ENCODE measurements at places on chromosomes 1 and 21. TPM values are rescaled to one million over a fixed set of nuclear protein-coding genes. Genes with fewer than 3 reads are reported as not detected.

Gene C1orf56
- total RNA-seq = 4.4 TPM

GRCh38 chr1:29667951-29668350 is 431.6 kb downstream of the PTPRU start:
- H3K4me3 ChIP-seq = no peak overlapping the region
- H3K36me3 ChIP-seq = no peaks in the 10 kb centered on the region
- H3K27ac ChIP-seq = no peak overlapping the region
- H3K4me1 ChIP-seq = no peaks in the 10 kb centered on the region
- DNase-seq = no peak

- DNase-seq = no peak
- peaks cover 26% of the 10 kb centered on the region for H3K27me3 ChIP-seq
- H3K36me3 ChIP-seq = no peaks in the 10 kb centered on the region
- no peak overlapping the region for H3K27ac ChIP-seq
- no peaks in the 10 kb centered on the region for H3K4me1 ChIP-seq
- H3K4me3 ChIP-seq = no peak overlapping the region
Measured at GRCh38 chr1:55618199-55618598, 403.0 kb upstream of the USP24 start.

Gene SPATA21
- not detected for total RNA-seq

- no peak overlapping the region for H3K27ac ChIP-seq
- H3K36me3 ChIP-seq = no peaks in the 10 kb centered on the region
- DNase-seq = no peak
Measured at GRCh38 chr21:38439957-38440356, 58.3 kb downstream of the ERG start.

Gene UTS2
- total RNA-seq = not detected

GRCh38 chr1:184597650-184598357 is 156.9 kb downstream of the EDEM3 start:
- H3K4me3 ChIP-seq = no peak overlapping the region
- H3K36me3 ChIP-seq = no peaks in the 10 kb centered on the region
- H3K27me3 ChIP-seq = no peaks in the 10 kb centered on the region
- no peak overlapping the region for H3K27ac ChIP-seq

DNA sequence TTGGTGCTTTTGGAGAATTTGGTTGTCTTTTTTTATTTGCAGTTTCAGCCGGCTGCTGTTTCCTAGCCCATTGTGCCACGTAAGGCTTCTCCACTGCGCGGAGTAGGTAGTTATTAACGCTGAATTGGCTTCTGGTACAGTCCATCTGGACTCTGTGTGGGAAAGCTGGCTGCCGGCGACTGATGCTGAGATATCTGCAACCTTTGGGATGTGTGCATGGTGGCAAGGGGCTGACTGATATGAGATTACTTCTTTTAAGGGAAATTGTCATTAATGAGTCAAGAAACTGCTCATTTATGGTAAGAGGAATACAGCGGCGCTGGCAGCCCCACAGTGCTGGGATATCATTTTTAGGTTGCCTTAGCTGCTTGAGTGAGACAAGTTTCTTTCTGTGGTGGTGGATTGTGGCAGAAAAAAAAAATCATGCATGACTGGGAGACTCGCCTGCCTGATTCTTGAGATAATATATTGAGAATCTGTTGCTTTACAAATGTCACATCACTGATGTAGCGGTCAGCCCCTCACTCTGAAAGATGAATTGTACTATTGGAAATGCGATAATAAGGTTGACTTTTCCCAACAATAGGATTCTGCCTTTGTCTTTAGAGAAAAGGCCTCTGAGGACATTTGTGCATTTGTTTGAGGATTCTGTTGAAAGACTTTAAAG is 2.5 kb upstream of the ELAVL4 start:
- H3K27ac ChIP-seq = peak overlapping the region; percentile 21
- DNase-seq = no peak
- H3K4me3 ChIP-seq = no peak overlapping the region

Gene TIE1
- total RNA-seq = not detected

- no peak overlapping the region for H3K4me3 ChIP-seq
- H3K4me1 ChIP-seq = peaks cover 18% of the 10 kb centered on the region
- peaks cover 15% of the 10 kb centered on the region for H3K36me3 ChIP-seq
- DNase-seq = no peak
Measured at GRCh38 chr1:185732951-185733350, 1.2 kb upstream of the HMCN1 start.

- no peak for DNase-seq
- no peak overlapping the region for H3K27ac ChIP-seq
- no peak overlapping the region for H3K4me3 ChIP-seq
- H3K27me3 ChIP-seq = peaks cover 8% of the 10 kb centered on the region
Measured at GRCh38 chr1:47576758-47577115, 138.9 kb downstream of the FOXD2 start.

GRCh38 chr1:37306461-37306860 is 167.9 kb upstream of the ZC3H12A start:
- peaks cover 35% of the 10 kb centered on the region for H3K27me3 ChIP-seq
- no peaks in the 10 kb centered on the region for H3K4me1 ChIP-seq
- H3K27ac ChIP-seq = no peak overlapping the region

Gene MYCL
- total RNA-seq = not detected

Gene CSMD2
- not detected for total RNA-seq

Gene MTARC1
- total RNA-seq = not detected

GRCh38 chr1:55380355-55380970 is 165.3 kb upstream of the USP24 start:
- H3K27me3 ChIP-seq = peaks cover 3% of the 10 kb centered on the region
- DNase-seq = no peak
- no peak overlapping the region for H3K4me3 ChIP-seq
- H3K4me1 ChIP-seq = peaks cover 7% of the 10 kb centered on the region
- H3K27ac ChIP-seq = no peak overlapping the region
- no peaks in the 10 kb centered on the region for H3K36me3 ChIP-seq

GRCh38 chr1:24855474-24855873 is 74.6 kb downstream of the RUNX3 start:
- no peaks in the 10 kb centered on the region for H3K36me3 ChIP-seq
- DNase-seq = no peak
- no peak overlapping the region for H3K4me3 ChIP-seq
- no peaks in the 10 kb centered on the region for H3K4me1 ChIP-seq
- no peaks in the 10 kb centered on the region for H3K27me3 ChIP-seq

Gene PDZK1IP1
- not detected for total RNA-seq

DNA sequence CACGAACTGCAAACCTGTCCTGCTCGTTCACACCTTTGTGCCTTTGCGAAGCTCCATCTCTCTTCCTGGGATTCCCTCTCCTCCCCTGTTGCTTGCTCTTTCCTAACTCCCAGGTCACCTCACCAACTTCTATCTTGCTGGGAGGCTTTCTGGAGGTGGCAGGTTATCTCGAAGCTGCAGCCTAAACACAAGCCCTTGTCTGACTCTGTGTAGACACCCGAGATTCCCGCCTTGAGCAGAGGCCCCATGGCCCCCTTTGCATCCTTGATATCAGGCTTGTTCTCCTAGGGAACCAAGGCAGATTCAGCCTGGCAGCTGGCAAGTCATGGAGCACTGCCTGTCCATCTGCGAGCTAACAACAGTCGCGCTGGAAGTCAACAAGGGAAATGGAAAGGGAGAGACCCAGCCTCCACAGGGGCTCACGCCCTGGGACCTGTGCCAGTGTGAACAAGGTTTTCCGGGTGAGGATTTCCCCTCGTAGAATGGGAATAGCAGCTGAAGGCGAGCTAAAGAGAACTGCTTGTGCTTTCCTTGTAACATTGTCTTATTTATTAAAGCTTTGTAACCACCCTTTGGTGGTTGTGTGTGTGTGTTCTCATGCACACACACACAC is 109.5 kb upstream of the JUN start:
- H3K4me3 ChIP-seq = no peak overlapping the region
- peaks cover 38% of the 10 kb centered on the region for H3K4me1 ChIP-seq
- no peak for DNase-seq
- H3K36me3 ChIP-seq = no peaks in the 10 kb centered on the region
- H3K27me3 ChIP-seq = no peaks in the 10 kb centered on the region
- H3K27ac ChIP-seq = no peak overlapping the region

Gene MSH4
- total RNA-seq = 1.0 TPM

GRCh38 chr1:38151399-38151798 is 104.8 kb upstream of the POU3F1 start:
- H3K27me3 ChIP-seq = peaks cover 20% of the 10 kb centered on the region
- no peaks in the 10 kb centered on the region for H3K36me3 ChIP-seq
- no peaks in the 10 kb centered on the region for H3K4me1 ChIP-seq
- DNase-seq = no peak

Gene LCE1F
- total RNA-seq = not detected

GRCh38 chr1:65048335-65048734 is 82.0 kb upstream of the JAK1 start:
- H3K27ac ChIP-seq = no peak overlapping the region
- no peaks in the 10 kb centered on the region for H3K36me3 ChIP-seq
- H3K27me3 ChIP-seq = no peaks in the 10 kb centered on the region
- H3K4me1 ChIP-seq = peaks cover 60% of the 10 kb centered on the region
- DNase-seq = no peak
- no peak overlapping the region for H3K4me3 ChIP-seq

Gene GJA8
- total RNA-seq = not detected

GRCh38 chr1:119327094-119327449 is 41.5 kb upstream of the HAO2 start:
- no peaks in the 10 kb centered on the region for H3K36me3 ChIP-seq
- no peak for DNase-seq
- H3K27ac ChIP-seq = no peak overlapping the region
- H3K4me3 ChIP-seq = peak overlapping the region; percentile 78

GRCh38 chr1:205284420-205285144 is 37.0 kb downstream of the NUAK2 start:
- peak overlapping the region; percentile 81 for H3K4me3 ChIP-seq
- H3K4me1 ChIP-seq = peaks cover 49% of the 10 kb centered on the region
- H3K27ac ChIP-seq = peak overlapping the region; percentile 97
- H3K36me3 ChIP-seq = no peaks in the 10 kb centered on the region
- no peaks in the 10 kb centered on the region for H3K27me3 ChIP-seq

Gene SUSD4
- total RNA-seq = 0.52 TPM

DNA sequence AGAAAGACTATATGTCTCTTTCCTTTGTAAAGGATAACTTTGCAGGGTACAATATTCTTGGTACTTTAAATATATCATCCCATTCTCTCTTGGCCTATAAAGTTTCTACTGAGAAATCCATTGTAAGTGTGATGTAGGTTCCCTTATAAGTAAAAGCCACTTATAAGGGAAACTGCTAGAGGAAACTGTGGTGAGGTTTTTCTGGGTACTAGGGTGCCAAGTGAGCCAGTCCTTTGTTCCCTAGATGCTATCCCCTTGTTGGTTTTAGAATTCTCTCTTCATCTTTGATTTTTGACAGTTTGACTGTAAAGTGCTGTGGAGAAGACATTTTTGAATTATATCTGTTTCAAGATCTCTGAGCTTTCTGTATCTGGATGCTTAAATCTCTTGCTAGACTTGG is 108.9 kb upstream of the NEK7 start:
- DNase-seq = peak; percentile 16
- H3K4me1 ChIP-seq = peaks cover 13% of the 10 kb centered on the region
- H3K27me3 ChIP-seq = no peaks in the 10 kb centered on the region
- no peak overlapping the region for H3K4me3 ChIP-seq
- H3K27ac ChIP-seq = no peak overlapping the region
- no peaks in the 10 kb centered on the region for H3K36me3 ChIP-seq

GRCh38 chr1:23639460-23640095 is 52.0 kb upstream of the RPL11 start:
- no peak for DNase-seq
- no peaks in the 10 kb centered on the region for H3K36me3 ChIP-seq
- H3K27me3 ChIP-seq = no peaks in the 10 kb centered on the region
- no peak overlapping the region for H3K27ac ChIP-seq

- no peaks in the 10 kb centered on the region for H3K36me3 ChIP-seq
- H3K4me1 ChIP-seq = no peaks in the 10 kb centered on the region
- no peak for DNase-seq
- no peak overlapping the region for H3K4me3 ChIP-seq
- H3K27me3 ChIP-seq = peaks cover 33% of the 10 kb centered on the region
Measured at GRCh38 chr1:211127166-211127565, 6.8 kb downstream of the KCNH1 start.

Gene RNF223
- not detected for total RNA-seq

Gene PRDM16
- not detected for total RNA-seq

DNA sequence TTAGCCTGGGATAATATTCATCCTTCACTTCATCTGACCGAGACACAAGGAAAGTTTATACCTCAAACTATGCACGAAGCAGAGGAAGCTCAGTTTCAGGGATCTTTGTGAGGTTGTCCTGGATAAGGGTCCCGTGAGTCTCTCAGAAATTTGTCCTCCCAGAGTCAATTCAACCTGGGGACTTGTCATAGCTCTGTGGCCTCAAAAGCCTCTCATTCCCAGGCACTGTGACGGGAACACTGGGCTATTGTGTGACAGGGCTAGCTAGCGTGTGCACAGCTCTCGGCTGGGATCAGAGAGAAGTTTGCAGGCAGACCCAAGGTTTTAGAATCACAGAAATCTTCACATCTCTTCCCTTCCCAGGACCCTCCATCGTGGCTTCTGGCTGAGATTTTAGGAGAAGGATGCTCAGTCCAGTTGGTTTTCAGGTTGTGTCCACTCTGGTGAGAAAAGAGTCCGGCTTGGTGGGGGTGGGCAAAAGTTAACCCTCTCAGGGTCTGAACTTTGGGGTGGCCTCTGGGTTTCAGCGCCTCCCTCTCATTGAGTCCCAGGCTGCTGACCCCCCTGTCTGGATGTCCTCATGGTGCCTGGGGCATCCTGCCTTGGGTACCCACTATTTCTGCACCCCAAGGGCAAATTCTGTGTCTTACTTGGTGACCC is 20.4 kb upstream of the LBR start:
- H3K27ac ChIP-seq = peak overlapping the region; percentile 91
- peaks cover 21% of the 10 kb centered on the region for H3K4me1 ChIP-seq
- no peaks in the 10 kb centered on the region for H3K27me3 ChIP-seq
- H3K4me3 ChIP-seq = no peak overlapping the region
- no peak for DNase-seq
- no peaks in the 10 kb centered on the region for H3K36me3 ChIP-seq
